ENCODE measurements at places on chromosomes 6 and 20.

- H3K4me3 ChIP-seq = no peak overlapping the region
- H3K27ac ChIP-seq = peak overlapping the region; percentile 25
- H3K36me3 ChIP-seq = peaks cover 6% of the 10 kb centered on the region
- H3K27me3 ChIP-seq = no peaks in the 10 kb centered on the region
Observed at GRCh38 chr20:63963784-63964301, 5.9 kb downstream of the ZNF512B start.

- H3K27ac ChIP-seq = no peak overlapping the region
- H3K4me1 ChIP-seq = no peaks in the 10 kb centered on the region
- no peaks in the 10 kb centered on the region for H3K27me3 ChIP-seq
- H3K4me3 ChIP-seq = no peak overlapping the region
- no peak for DNase-seq
- H3K36me3 ChIP-seq = no peaks in the 10 kb centered on the region
Observed at GRCh38 chr20:43243672-43244269, 54.1 kb upstream of the PTPRT start.

- no peak for DNase-seq
- H3K4me1 ChIP-seq = no peaks in the 10 kb centered on the region
- H3K36me3 ChIP-seq = no peaks in the 10 kb centered on the region
- H3K4me3 ChIP-seq = no peak overlapping the region
- no peak overlapping the region for H3K27ac ChIP-seq
Observed at GRCh38 chr20:12833861-12834260, 174.9 kb upstream of the SPTLC3 start.

GRCh38 chr6:2245877-2246863 lies 765 bp upstream of the GMDS start:
- peaks cover 14% of the 10 kb centered on the region for H3K36me3 ChIP-seq
- peak overlapping the region; percentile 97 for H3K27ac ChIP-seq
- peak; percentile 42 for DNase-seq
- peaks cover 49% of the 10 kb centered on the region for H3K4me1 ChIP-seq
- H3K4me3 ChIP-seq = peak overlapping the region; percentile 93

DNA sequence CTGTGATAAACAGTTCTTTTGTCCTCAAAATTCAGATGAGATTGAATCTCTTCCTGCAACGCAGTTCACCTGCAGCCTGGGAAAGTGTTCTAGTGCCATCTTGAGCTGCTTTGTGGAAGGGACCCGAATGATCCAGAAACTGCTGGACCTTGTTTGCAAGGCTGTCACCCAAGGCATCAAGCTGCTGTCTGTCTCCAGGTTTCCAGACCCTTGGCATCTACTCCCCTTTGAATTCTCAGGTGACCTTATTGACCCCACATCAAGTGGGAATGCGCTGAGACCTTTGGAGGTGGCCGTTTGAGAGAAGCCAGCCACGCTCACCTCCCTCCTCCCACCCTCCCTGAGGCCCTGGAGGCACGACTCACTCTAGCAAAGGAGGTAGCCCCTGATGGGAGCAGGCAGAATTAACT lies 112.5 kb downstream of the EDN3 start:
- H3K27me3 ChIP-seq = peaks cover 5% of the 10 kb centered on the region
- no peak overlapping the region for H3K27ac ChIP-seq
- H3K36me3 ChIP-seq = no peaks in the 10 kb centered on the region
- no peaks in the 10 kb centered on the region for H3K4me1 ChIP-seq

DNA sequence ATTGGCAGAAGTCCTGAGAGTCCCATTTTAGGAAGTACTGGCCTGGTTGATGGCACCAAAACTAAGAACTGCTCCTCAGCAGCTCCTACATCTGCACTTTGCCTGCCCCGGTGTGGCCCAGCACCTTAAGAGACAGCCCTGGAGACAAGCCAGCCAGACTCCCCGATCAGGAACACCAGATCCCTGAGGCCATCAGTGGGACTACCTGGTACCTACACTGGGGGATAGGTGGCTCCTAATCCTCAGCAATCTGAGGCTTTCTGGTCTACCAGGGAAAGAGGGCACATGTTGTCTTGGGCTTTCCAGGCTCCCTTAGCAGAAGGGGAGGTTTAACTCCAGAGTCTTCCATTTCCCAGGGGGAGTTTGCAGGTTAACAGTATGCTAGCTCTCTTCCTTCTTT lies at the start of gene WFDC6:
Gene WFDC6 (minus strand): TSS at position 101 of the 400 bp plus-strand sequence. CDS start 75 bp downstream, at position 26.
- H3K27me3 ChIP-seq = peaks cover 21% of the 10 kb centered on the region
- no peak for DNase-seq
- H3K27ac ChIP-seq = no peak within 1 kb of the TSS
- H3K4me3 ChIP-seq = no peak within 1 kb of the TSS
- H3K4me1 ChIP-seq = no peaks in the 10 kb centered on the region

GRCh38 chr20:43736588-43737158 lies 9.9 kb upstream of the GTSF1L start:
- H3K4me3 ChIP-seq = no peak overlapping the region
- H3K36me3 ChIP-seq = no peaks in the 10 kb centered on the region
- no peak overlapping the region for H3K27ac ChIP-seq
- no peaks in the 10 kb centered on the region for H3K27me3 ChIP-seq
- H3K4me1 ChIP-seq = peaks cover 19% of the 10 kb centered on the region
- DNase-seq = peak; percentile 27

DNA sequence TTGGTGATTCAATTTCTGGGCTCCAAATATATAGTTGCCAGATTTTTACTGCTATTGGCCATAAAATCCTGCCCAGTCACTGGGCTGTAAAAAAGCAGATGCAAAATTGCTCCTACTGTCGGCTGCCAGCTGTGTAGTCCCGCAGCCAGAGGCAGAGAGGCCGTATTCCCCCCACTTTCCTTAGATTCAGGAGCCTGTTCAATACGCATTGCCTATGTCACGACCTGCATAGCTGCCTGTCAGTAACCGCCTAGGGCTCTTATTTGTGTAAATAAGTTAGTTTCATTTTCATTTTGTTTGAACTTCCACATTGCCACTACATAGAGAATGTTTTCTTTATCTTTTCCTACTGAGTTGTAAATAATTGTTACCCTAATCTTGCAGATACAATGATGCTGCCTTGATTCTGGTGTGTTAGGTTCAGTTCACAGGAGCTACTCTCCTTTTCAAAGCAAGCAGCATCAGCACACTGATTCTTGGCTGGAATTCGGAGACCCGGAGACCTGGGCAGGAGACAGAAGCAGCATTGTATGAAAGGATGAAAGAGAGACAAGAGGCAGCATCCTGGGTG lies 46.0 kb upstream of the UST start:
- H3K4me1 ChIP-seq = peaks cover 15% of the 10 kb centered on the region
- peaks cover 17% of the 10 kb centered on the region for H3K27me3 ChIP-seq
- peak; percentile 53 for DNase-seq
- peak overlapping the region; percentile 80 for H3K4me3 ChIP-seq
- H3K36me3 ChIP-seq = no peaks in the 10 kb centered on the region

- no peaks in the 10 kb centered on the region for H3K36me3 ChIP-seq
- no peak for DNase-seq
- peaks cover 2% of the 10 kb centered on the region for H3K27me3 ChIP-seq
Observed at GRCh38 chr6:13847326-13848050, 33.1 kb upstream of the MCUR1 start.

- H3K4me3 ChIP-seq = no peak overlapping the region
- H3K27ac ChIP-seq = no peak overlapping the region
- no peak for DNase-seq
- no peaks in the 10 kb centered on the region for H3K27me3 ChIP-seq
Observed at GRCh38 chr6:166446146-166446545, 63.4 kb upstream of the MPC1 start.

DNA sequence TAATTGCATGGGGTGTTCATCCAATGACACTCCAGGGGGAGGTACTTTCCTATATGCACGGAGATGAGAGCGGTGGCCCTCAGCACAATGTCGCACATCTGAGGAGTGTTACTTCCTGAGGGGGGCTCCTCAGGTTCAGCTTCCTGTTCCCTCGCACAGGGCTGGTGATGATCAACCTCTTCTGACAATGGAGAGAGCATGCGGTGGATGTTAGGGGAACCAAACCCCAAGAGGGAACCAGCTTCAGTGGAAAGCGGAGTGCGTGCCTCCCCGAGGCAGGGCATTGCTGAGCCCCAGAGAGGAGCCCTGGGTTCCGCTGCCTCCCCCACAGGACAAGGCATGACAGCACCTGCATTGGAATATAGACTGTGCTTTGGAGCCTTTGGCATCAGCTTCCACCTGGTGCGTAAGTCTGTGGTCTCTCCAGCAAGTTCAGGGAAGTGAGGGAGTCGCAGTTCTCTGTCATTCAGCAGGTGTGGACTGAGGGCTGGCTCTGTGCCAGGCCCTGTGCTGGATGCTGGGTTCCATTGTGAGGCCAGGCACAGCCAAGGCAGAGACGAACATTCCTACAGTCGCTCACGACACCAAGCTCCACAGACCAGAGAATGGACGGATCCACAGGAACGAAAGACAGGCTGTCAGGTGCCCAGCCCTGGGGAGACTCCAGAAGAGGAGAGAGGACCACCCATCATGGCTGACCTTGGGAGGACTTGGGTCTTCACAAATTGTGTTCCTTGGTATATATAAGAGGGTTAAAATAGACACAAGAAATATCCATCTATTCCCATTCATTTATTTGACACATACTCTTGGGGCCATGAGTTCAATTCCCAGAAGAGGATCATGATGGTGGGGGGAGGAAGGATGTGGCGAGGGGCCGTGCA lies 3.9 kb upstream of the ZNF831 start:
- H3K4me1 ChIP-seq = peaks cover 72% of the 10 kb centered on the region
- H3K27ac ChIP-seq = peak overlapping the region; percentile 93
- H3K4me3 ChIP-seq = peak overlapping the region; percentile 74
- H3K36me3 ChIP-seq = peaks cover 14% of the 10 kb centered on the region
- H3K27me3 ChIP-seq = no peaks in the 10 kb centered on the region

DNA sequence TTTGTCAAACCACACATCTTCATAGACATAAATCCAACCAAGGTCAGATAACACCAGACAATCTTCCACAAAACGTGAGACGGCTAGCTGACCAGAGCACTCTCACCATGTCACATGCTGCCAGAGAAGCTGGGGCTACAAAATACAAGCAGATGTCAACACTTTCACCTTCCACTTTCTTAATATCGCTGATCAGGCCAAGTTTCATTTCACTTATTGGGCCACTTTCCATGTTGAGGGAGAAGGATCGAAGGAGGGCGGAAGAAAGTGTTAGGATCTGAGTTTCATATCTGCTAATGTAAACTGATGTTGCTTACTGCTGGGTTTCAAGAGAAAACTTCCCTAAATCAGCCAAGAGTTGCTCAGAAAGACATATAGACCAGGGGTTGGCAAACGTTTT lies 177.0 kb upstream of the PRDM1 start:
- no peaks in the 10 kb centered on the region for H3K4me1 ChIP-seq
- no peak for DNase-seq
- no peaks in the 10 kb centered on the region for H3K36me3 ChIP-seq
- H3K4me3 ChIP-seq = no peak overlapping the region

- H3K4me1 ChIP-seq = no peaks in the 10 kb centered on the region
- H3K27me3 ChIP-seq = peaks cover 19% of the 10 kb centered on the region
- no peak overlapping the region for H3K4me3 ChIP-seq
Observed at GRCh38 chr20:49460916-49461315, 21.6 kb downstream of the KCNB1 start.

- H3K4me3 ChIP-seq = peak overlapping the region; percentile 76
- H3K27ac ChIP-seq = peak overlapping the region; percentile 88
- H3K36me3 ChIP-seq = no peaks in the 10 kb centered on the region
- peaks cover 28% of the 10 kb centered on the region for H3K4me1 ChIP-seq
Observed at GRCh38 chr6:143059663-143060353, 881 bp upstream of the AIG1 start.

- H3K36me3 ChIP-seq = no peaks in the 10 kb centered on the region
- H3K4me1 ChIP-seq = no peaks in the 10 kb centered on the region
- H3K27ac ChIP-seq = no peak overlapping the region
- no peak overlapping the region for H3K4me3 ChIP-seq
Observed at GRCh38 chr6:140957386-140957785, 1175.3 kb upstream of the GJE1 start.

- no peaks in the 10 kb centered on the region for H3K27me3 ChIP-seq
- H3K27ac ChIP-seq = no peak overlapping the region
- no peak for DNase-seq
- H3K4me1 ChIP-seq = peaks cover 36% of the 10 kb centered on the region
- H3K4me3 ChIP-seq = no peak overlapping the region
Observed at GRCh38 chr6:137804637-137805036, 62.4 kb upstream of the TNFAIP3 start.

DNA sequence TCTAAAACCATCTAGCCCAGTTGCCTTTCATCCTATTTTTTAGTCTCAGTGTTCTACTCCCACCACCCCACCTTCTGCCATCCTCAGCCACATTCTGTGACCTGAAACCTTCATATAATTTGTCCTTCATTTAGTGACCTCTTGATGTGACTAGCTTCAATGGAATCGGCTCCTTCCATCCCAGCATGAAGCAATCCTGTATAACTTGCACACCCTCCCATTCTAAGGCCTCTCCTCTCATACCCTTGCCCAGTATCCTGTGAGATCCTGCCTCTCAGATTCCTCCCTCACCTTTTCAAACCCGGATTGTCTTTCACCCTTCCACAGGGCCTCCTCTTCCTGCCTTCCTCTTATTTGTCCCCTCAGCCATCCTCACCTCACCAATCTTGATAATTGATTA lies 3.1 kb downstream of the ZNF76 start:
- no peaks in the 10 kb centered on the region for H3K36me3 ChIP-seq
- no peak overlapping the region for H3K27ac ChIP-seq
- H3K4me3 ChIP-seq = no peak overlapping the region
- no peaks in the 10 kb centered on the region for H3K27me3 ChIP-seq
- H3K4me1 ChIP-seq = peaks cover 49% of the 10 kb centered on the region

DNA sequence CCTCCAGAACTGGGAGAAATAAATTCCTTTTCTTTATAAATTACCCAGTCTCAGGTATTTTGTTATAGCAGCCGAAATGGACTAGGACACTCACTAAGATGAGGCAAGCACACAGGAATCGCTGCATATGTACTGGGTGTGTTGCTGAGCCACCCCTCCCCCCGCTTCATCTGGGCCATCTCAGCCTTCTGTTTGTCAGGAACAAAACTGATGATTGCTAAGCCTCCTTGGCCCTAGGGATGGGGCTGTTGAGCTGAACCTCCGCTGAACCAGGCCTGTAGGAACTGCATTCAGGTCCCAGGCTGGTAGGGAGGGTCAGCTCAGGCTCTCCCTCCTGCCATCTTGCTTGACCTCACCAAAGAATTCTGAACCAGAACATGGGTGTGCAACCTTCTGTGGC lies 108.6 kb downstream of the MAP3K7 start:
- no peaks in the 10 kb centered on the region for H3K36me3 ChIP-seq
- no peaks in the 10 kb centered on the region for H3K27me3 ChIP-seq
- H3K27ac ChIP-seq = peak overlapping the region; percentile 7
- H3K4me1 ChIP-seq = peaks cover 65% of the 10 kb centered on the region
- no peak overlapping the region for H3K4me3 ChIP-seq
- DNase-seq = no peak

GRCh38 chr6:127937747-127938146 lies 36.9 kb upstream of the THEMIS start:
- H3K4me1 ChIP-seq = peaks cover 59% of the 10 kb centered on the region
- peak overlapping the region; percentile 50 for H3K27ac ChIP-seq
- H3K36me3 ChIP-seq = peaks cover 47% of the 10 kb centered on the region

DNA sequence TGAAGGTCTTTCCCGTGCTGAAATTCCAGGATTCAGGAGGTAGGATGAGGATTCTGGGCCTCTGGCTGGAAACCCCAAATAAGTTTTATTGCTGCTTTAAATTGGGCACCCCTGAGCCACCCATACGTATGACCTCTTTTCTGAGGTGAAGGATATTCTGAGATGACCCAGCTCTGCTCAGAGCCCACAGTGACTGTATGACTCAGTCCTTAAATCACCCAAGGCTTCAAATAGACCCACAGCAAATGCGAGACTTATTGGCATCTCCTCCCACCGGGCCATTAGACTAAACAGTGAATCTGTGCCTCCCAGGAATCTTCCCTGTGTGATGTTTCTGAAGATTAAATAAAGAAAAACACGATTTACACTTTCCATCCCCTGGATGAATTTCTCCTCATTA lies 9.5 kb downstream of the SIRPG start:
- H3K27me3 ChIP-seq = no peaks in the 10 kb centered on the region
- DNase-seq = no peak
- peaks cover 79% of the 10 kb centered on the region for H3K36me3 ChIP-seq
- H3K4me3 ChIP-seq = no peak overlapping the region
- H3K4me1 ChIP-seq = peaks cover 65% of the 10 kb centered on the region
- H3K27ac ChIP-seq = no peak overlapping the region

Measured in activated CD4-positive, alpha-beta T cell treated with anti-CD3 and anti-CD28 coated beads, Interleukin-2, amount 10 ng/mL, durations not matched to agents 7 days and 5 days (primary cell).